GM23248 (cell line): ENCODE measurements at places on chromosomes 13 and 19. TPM values are rescaled to one million over a fixed set of nuclear protein-coding genes. Genes with fewer than 3 reads are reported as not detected.

GRCh38 chr13:98942997-98943396 lies 34.9 kb downstream of the DOCK9 start:
- no peaks in the 10 kb centered on the region for H3K4me1 ChIP-seq
- no peak overlapping the region for H3K27ac ChIP-seq
- no peaks in the 10 kb centered on the region for H3K27me3 ChIP-seq
- no peaks in the 10 kb centered on the region for H3K36me3 ChIP-seq
- DNase-seq, result peak; percentile 55

The PABPC3 gene
- under 0.01 TPM in 2 replicates for total RNA-seq

The C1QTNF9 gene
- total RNA-seq, result not detected in 2 replicates

- peaks cover 16% of the 10 kb centered on the region for H3K4me1 ChIP-seq
- H3K36me3 ChIP-seq, result no peaks in the 10 kb centered on the region
- no peak overlapping the region for H3K4me3 ChIP-seq
- peak; percentile 75 for DNase-seq
These were observed 59.0 kb upstream of the FARP1 start for GRCh38 chr13:98083936-98084335.

DNA sequence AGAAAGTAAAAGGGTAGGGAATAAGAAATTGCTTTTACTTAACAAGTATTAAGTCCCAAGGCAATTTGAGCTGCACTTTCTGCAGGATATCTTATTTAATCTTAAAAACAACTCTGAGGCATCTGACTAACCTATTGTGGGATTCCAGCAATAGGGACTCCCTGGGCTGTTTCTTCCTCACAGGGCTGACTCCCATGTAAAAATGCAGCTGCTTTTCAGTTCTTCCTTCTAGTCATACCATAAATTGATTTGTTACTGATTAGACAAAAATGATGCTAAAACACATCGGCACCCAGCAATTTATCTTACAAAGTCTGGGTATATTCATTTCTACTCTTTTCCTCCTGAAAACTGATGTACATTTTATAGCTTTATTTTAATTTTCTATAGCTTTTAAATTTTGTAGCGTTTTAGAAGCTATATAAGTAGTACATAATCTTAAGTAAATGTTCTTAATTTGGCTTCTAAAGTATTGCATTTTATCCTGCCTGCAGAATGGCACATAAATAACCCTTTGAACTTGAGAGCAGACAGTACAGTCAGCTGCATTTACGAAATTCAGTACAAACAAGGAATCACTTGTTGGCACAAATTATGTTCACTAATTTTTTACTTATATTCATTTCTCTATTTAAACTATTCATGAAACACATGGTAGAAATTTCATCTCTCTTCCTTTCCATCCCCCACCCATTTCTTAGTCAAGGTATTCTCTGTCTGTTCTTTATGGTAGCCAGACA lies 102.4 kb upstream of the FRY start:
- peak; percentile 12 for DNase-seq
- H3K27me3 ChIP-seq, result no peaks in the 10 kb centered on the region
- no peaks in the 10 kb centered on the region for H3K36me3 ChIP-seq
- no peak overlapping the region for H3K4me3 ChIP-seq
- peaks cover 4% of the 10 kb centered on the region; the same call in 1 of the 2 replicates for H3K4me1 ChIP-seq

The CCL25 gene
- total RNA-seq, result not detected in 2 replicates

GRCh38 chr19:8387688-8388611 lies 2.2 kb upstream of the RAB11B start:
- no peak overlapping the region for H3K4me3 ChIP-seq
- no peak overlapping the region for H3K27ac ChIP-seq
- no peaks in the 10 kb centered on the region for H3K27me3 ChIP-seq
- H3K36me3 ChIP-seq, result no peaks in the 10 kb centered on the region; the same call in 1 of the 2 replicates
- peaks cover 25% of the 10 kb centered on the region for H3K4me1 ChIP-seq
- no peak for DNase-seq

The DMKN gene
- 20.0 and 25.4 TPM in 2 replicates for total RNA-seq

The SMIM44 gene
- not detected in 2 replicates for total RNA-seq

DNA sequence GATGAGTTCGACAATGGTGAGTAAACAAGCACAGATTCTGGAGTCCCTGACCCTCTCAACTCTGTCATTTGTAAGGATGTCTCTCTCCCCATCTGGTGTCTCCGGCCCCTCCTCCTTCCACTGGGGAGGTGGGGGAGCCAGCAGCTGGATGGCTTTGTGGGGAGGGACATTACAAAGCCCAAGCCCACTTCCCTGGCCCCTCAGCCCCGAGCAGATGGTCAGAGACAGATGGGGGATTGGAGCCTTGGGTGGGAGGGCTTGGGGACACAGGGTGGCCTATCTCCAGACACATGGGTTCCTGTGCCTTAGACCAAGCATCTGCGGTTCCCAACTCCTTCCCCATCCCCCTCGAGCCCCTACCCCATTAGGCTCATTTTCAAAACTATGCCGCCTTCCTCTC lies 2.5 kb downstream of the TIMM50 start:
- no peak overlapping the region for H3K4me3 ChIP-seq
- no peaks in the 10 kb centered on the region; the same call in 1 of the 2 replicates for H3K36me3 ChIP-seq
- DNase-seq, result no peak
- peaks cover 8% of the 10 kb centered on the region for H3K4me1 ChIP-seq

DNA sequence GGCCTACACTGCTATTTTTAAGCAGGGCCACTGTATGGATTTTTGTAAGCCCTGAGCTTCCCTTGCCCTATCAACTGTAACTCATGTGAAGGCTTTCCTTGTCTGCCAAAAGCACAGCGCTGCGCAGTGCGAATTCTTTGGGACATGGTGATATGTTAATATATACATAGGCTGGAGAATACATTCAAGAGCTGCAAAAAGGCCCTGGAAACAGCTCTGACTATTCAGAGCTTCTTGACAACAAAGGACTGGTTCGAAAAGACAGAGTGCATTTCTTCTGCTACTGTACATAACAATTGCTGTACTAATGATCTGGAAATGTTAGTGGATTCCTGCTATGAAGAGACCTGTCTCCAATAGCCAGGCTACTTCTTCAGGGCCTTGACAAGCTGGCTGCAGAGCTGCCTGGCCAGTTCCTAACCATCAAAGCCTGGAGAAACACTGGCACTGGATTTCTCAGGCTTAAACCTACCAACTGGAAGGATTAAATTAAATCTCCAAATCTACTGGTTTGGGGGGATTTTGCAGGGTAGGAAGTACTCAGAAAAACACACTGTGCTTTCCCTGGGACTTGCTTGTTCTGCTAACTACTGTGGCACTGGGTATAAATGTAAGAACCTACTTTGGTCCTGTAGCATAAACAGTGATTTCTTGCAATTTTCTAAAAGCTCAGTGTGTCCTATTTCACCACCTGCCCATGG lies 246.9 kb downstream of the DNAJC15 start:
- no peaks in the 10 kb centered on the region for H3K36me3 ChIP-seq
- peaks cover 46% of the 10 kb centered on the region for H3K4me1 ChIP-seq
- H3K27me3 ChIP-seq, result no peaks in the 10 kb centered on the region
- no peak overlapping the region for H3K27ac ChIP-seq

The ZNF541 gene
- total RNA-seq, result not detected in 2 replicates

The PEG3 gene
- total RNA-seq, result 0.65 and 1.5 TPM in 2 replicates

The FCER2 gene
- total RNA-seq, result not detected in 2 replicates

DNA sequence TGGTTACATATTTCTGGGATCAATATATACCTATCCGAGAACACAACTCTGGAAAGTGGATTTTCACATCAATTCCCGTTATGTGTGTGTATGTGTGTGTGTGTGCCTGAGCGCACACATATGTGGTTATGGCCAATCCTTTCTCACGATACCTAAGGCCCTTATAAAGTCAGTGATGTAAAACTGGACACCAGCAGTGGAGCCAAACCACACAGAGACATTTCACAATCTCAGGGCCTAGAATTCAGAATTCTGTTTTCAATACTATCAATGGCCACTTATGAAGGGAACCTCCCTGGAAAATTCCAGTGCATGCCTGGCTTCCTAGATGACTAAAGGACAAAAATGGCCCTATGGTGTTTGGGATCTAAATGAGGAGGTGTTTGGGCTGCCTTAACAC lies 187.3 kb upstream of the UBL3 start:
- no peak overlapping the region for H3K4me3 ChIP-seq
- DNase-seq, result peak; percentile 57
- peaks cover 42% of the 10 kb centered on the region for H3K4me1 ChIP-seq
- 0 out of 2 replicates have a peak overlapping the region, but pooled peaks have one; percentile 4 for H3K27ac ChIP-seq
- no peaks in the 10 kb centered on the region for H3K27me3 ChIP-seq

GRCh38 chr13:52850072-52850395 lies 1.6 kb upstream of the PCDH8 start:
- DNase-seq, result no peak
- H3K36me3 ChIP-seq, result no peaks in the 10 kb centered on the region
- peaks cover 28% of the 10 kb centered on the region for H3K27me3 ChIP-seq
- no peak overlapping the region for H3K27ac ChIP-seq
- no peak overlapping the region for H3K4me3 ChIP-seq

- H3K27me3 ChIP-seq, result no peaks in the 10 kb centered on the region
- no peak overlapping the region for H3K27ac ChIP-seq
- H3K4me1 ChIP-seq, result no peaks in the 10 kb centered on the region
These were observed 313.7 kb upstream of the ATXN8OS start for GRCh38 chr13:69793783-69794453.

The RPL36 gene
- total RNA-seq, result 503 and 678 TPM in 2 replicates

The SHD gene
- total RNA-seq, result not detected in 2 replicates

The KIR3DL2 gene
- not detected in 2 replicates for total RNA-seq

GRCh38 chr19:28914173-28914572 lies 298.8 kb downstream of the UQCRFS1 start:
- H3K36me3 ChIP-seq, result no peaks in the 10 kb centered on the region
- no peak overlapping the region for H3K4me3 ChIP-seq
- no peak for DNase-seq
- H3K27ac ChIP-seq, result no peak overlapping the region
- H3K27me3 ChIP-seq, result peaks cover 18% of the 10 kb centered on the region

DNA sequence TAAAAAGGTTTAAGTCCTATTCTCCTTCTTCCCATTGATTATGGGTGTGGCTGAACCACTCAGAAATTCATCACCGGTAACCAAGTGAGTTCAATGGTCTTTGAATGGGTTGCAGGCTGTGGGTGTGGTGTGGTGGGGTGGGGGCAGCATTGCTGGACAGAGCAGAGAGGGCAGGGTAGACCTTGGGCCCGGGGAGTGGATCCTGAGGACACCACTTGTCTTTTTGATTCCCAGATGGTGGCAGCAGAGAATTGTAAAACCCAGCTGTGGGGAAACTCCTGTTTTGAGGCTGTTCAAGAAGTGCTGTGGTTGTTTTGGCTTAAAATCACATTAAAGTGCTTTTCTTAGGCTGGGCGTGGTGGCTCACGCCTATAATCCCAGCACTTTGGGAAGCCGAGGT lies 45.8 kb upstream of the RGCC start:
- no peak overlapping the region for H3K27ac ChIP-seq
- no peaks in the 10 kb centered on the region for H3K4me1 ChIP-seq
- H3K36me3 ChIP-seq, result no peaks in the 10 kb centered on the region
- H3K27me3 ChIP-seq, result no peaks in the 10 kb centered on the region
- H3K4me3 ChIP-seq, result no peak overlapping the region

DNA sequence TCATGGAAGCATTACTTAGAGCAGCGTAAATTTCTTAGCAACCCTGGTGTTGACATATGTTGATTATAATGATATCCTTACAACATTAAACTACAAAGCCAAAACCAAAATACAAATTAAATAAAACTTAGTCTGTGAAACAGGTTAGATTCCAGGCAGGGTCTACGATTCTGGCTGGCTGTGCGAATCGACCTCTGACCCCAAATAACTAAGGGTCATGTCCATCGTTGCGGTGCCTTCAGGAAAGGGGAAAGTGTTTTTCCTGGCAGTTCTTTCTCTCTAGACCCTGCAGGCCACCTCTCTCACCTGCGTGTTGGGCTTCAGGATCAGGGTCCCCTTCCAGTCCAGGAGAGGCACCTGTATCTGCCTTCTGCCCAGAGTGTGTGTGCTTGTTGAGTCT lies 66.2 kb downstream of the ATP11A start:
- H3K4me1 ChIP-seq, result no peaks in the 10 kb centered on the region
- DNase-seq, result no peak
- no peak overlapping the region for H3K4me3 ChIP-seq
- no peaks in the 10 kb centered on the region for H3K27me3 ChIP-seq
- no peaks in the 10 kb centered on the region for H3K36me3 ChIP-seq

- no peak for DNase-seq
- no peaks in the 10 kb centered on the region for H3K36me3 ChIP-seq
- H3K4me3 ChIP-seq, result no peak overlapping the region
- H3K27me3 ChIP-seq, result peaks cover 34% of the 10 kb centered on the region
- no peaks in the 10 kb centered on the region for H3K4me1 ChIP-seq
These were observed 34.5 kb downstream of the SOX21 start for GRCh38 chr13:94677799-94678198.

DNA sequence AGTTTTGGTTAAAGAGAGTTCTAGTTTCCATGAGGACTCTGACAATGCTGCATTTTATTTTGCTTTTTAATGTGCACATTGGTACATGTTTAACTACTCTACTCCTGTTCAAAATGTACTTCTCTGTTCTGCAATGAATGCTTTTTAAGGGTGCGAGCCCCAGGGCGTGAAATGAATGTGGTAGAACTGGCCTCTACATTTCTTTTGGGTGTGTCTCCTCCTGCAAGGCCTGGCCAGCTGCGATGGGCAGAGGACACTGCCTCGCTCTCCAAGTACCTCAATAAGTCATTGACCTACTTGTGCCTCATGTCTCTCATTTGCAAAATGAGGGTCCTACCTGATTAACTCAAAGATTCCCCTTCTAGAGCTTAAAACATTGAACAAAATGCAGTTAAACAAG lies 6.7 kb downstream of the RGS9BP start:
- no peak for DNase-seq
- no peak overlapping the region for H3K4me3 ChIP-seq
- no peaks in the 10 kb centered on the region for H3K36me3 ChIP-seq
- no peak overlapping the region for H3K27ac ChIP-seq
- no peaks in the 10 kb centered on the region for H3K4me1 ChIP-seq
